ENCODE measurements at places on chromosomes 2 and 18.

DNA sequence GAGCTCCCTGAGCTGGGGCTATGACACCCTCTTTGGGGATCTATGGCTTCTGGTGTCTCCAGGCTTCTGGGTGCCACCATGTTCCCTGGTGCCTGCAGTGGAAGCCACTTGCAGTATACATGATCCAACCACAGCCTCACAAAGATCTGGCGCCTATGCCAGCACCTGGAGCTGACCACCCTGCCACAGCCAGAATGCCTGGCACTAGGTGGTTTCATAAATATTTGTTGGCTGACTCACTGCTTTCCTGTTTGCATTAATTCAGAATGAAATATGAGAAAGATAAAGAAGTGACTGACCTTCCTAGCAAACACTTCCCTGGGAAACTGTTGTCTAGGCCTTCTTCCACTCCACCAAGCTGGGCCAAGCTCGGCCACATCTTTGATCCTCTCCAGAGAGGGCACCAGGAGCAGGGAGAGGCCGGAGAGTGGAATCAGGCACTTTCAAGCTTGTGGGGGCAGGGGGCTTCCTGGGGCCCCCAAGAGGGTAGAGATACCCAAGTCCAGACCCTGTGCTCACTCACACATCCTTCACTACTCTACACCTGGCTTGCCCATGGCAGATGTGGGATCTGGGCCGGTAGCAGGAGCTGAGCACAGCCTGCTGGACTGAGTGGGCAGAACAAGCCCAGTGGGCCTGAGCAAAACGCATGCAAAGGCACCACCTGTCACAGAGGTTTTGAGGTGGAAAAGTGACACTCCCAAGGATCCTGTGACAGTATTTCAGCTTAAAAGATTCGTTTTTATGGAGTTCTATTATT is 565.7 kb downstream of the SLC4A3 start:
- no peak for DNase-seq

DNA sequence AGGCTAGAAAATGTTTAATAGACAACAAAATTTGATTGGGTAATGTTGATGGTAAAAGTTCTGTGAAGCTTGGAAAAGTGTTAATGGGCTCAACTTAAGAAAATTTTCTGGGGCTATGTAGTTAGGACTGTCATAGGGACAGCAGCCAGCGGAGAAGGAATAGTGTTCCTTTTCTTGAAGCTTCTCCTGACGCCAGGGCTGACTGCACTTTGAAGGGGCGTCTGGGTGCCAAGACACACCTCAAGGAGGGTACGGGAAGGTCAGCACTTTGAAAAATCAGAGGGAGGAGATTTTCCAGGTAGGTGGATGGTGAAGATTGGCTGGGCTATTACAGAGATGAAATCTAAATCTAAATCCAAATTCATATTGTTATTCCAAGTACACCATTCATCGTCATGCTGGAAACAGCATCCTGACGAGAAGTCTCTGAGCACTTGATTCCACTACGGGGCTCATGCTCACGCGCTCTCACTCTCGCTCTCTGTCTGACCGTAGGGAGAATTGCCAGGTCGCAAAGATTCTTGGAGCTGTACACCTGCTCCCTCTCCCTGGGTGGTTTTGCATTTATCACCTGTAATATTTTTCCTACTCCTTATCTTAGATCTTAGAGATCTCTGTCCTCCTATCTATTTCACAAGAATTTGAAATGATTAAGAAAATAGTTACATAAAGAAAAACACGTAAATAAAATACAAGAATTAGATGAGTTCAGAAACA is 91.0 kb downstream of the ITGB1BP1 start:
- DNase-seq: no peak

- no peak for DNase-seq
These were observed 109.7 kb downstream of the LPIN1 start for GRCh38 chr2:11856095-11856494.

- no peak for DNase-seq
These were observed 104.7 kb downstream of the KLHL29 start for GRCh38 chr2:23489471-23490322.

DNA sequence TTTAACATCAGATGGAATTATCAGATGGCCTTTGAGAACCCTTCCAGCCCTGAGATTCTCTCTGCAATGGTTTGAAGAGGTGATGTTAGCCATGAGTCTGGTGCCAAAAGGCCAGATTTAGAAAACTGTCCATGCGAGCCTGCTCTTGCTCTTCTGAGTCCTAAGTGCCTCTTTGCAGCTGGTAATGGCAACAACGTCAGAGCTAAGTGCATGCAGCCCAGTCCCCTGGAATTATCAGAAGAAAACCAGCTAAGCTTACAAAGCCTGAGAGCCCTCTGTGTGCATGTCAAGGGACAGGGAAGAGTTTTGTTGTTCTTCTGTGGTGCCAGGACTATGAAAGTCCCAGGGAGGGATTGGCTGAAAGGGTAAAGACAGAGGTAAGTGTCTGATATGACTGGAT is 89.8 kb downstream of the LOXHD1 start:
- DNase-seq: no peak

DNA sequence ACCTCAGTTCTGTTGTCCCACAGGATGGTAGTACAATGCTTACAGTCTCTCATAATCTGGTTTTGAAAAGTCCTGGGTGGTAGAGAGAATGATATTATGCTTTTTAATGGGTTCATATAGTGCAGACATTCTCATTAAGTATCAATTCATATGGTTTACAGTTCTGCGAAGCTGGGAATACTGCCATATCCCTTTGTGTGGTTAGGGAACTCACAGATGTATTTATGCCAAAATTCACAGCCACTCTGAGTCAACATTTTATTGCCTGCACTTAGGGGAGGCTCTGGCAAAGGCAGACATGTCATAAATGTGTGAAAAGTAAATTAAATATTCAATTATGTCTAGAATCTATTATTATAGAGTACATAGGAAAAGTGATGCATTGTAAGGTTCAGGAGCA is 808.2 kb downstream of the SUCLG1 start:
- DNase-seq: no peak

- DNase-seq: no peak
These were observed 122.4 kb upstream of the SLC1A4 start for GRCh38 chr2:64866797-64867196.

DNA sequence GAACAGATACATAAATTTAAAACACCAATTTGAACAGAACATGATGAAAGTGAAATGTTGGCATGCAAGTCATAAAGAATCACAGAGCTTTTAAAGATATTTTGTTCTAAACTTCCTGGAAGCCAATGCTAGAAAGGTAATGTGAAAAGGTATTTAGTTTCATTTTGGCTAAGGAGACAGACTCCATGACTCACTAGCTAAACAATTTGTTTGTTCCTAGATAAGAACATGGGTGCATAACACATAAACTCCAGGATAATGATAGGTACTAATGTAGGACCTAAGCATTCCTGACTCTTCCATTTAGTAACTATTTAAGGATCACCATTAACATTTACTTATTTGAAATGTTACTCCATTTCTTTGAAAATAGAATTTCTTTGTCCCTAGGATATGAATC is 292.5 kb upstream of the CNTNAP5 start:
- no peak for DNase-seq

- DNase-seq: no peak
These were observed 3.3 kb upstream of the ACTR3 start for GRCh38 chr2:113886479-113887008.

GRCh38 chr2:23387845-23388244 is 2.9 kb downstream of the KLHL29 start:
- no peak for DNase-seq

DNA sequence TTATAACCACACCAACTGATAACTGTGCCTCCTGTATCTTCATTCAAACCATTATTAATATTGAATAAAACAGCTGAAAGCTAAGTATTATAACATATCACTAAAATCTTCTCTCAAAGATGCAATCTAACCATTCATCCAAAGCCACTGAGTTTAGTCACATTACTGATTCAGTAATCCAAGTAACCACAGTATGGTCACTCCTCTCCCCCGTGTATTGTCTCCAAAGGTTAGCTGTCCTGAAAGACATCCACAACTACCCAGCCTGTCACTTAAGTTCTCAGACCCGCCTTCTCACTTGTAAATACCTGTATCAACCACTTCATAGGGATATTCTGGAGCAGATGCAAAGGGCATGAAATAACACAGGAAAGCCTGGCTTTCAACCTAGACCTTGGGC is 213.4 kb upstream of the BOD1L2 start:
- no peak for DNase-seq

- no peak for DNase-seq
These were observed 36.8 kb downstream of the PDIA6 start for GRCh38 chr2:10775831-10776230.

- no peak for DNase-seq
These were observed 97.5 kb downstream of the MRO start for GRCh38 chr18:50722311-50722710.

DNA sequence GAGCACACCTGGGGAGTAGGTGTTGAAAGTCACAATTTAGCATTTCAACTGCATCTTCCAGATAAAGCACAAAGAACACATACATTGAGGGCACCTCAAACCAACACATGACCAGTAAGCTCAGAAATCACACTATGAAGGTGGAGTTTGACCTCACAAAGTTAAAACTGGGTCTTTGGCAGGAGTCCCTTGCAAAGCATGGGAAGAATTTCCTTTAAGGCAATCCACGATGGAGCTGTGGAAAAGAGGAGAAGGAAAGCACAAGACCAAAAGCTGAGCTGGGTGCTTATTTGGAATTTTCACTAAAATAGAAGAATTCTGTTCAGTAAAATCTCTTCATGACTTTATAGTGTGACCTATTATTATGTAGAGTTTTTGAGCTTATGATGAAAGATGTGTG is 212.9 kb upstream of the APCDD1 start:
- DNase-seq: no peak

DNA sequence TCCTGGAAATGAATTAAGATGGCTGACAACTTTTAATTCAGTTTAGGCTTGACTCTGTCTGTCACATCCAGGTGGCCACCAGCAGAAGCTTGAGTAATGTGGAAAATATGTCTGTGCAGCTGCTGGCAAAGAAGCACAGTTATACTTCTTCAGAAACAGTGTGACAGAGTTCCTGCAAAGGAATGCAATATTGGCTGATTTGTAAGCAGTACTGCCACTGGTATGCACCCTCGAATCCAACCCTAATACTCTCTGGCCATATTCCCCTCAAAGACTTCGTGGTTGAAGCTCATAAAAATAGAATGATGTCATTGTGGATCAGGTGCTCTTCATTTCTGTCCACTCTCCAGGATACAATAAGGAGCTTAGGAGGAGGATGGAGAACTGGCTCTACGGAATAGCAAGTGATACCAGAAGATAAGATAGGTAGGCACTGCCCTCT is 86.2 kb downstream of the METTL8 start:
- no peak for DNase-seq

- DNase-seq: no peak
These were observed 70.4 kb downstream of the ZNF532 start for GRCh38 chr18:58934933-58935577.

GRCh38 chr2:140621583-140622362 is 1509.0 kb downstream of the LRP1B start:
- DNase-seq: no peak

GRCh38 chr2:94881070-94881469 is 9.8 kb downstream of the TEKT4 start:
- DNase-seq: no peak

- DNase-seq: no peak
These were observed 246.9 kb downstream of the NDUFA10 start for GRCh38 chr2:239778042-239778851.

DNA sequence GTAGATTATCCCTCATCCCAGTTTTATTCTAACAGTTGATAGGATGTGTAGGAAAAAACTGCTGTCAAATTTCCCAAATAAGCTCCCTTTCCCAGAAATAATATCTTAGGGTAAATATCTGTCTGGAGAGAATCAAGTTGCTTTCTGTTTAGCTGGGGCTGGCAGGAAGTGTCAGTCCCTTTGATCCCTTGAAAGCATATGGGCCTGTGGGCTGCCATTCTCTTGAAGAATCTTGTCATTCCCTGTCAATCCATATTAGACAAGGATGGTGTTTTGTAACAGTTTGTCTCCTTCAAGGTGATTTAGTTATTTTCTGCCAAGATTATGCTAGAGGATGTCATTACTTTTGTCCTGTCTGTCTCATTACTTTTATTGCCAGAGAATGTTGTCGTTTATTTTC is 37.1 kb upstream of the UBE2E3 start:
- DNase-seq: no peak

- no peak for DNase-seq
These were observed 75.9 kb downstream of the ITGB1BP1 start for GRCh38 chr2:9347411-9347881.

DNA sequence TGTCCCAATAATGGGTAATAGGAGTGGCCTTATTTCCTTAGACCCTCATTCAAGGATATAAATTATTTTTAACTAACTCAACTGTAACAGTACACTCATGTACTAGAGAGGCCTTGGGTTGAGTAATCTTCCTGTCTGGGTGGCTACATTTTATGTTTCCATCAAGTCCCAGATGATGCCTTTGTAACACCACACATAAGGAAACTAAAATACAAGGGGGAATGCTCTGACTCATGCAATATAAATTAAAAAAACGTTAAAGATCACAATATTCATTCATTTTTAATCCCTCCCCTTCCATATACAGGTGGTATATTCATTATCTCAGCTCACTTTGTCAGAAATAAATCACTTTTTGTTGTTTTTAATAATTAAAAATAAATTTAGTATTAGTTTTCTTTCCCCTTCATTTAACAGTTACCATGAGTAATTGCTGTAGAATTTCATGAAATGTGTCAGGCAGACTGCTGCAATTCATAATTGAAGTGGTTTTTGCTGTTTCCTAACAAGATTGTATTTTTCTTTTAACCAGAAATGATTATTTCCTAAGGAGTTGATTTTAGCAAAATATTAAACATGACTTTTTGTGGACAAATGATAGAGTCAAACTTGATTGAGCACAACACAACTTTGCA is 1403.6 kb downstream of the SUCLG1 start:
- DNase-seq: no peak

DNA sequence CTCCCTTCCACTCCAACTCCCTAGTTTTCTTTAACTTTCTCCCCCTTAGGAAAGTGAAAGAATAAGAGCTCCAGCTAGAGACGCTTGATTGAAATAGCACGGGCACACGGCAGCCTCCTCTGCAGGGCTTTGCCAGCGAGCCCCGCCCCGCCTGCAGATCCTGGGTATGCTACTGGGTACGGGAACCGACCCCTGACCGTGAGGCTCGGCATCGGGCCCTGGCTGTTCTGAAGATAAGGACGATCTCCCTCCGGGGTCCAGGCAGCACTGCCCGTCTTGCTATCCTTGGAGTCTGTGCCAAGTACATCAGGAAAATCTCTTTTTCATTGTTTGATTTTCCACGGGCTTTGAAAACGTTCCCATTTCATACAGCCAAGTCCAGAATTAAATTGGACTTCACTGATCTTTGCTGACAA is 284.5 kb downstream of the MTX2 start:
- DNase-seq: peak; percentile 58

GRCh38 chr2:113175042-113175628 is 1.4 kb downstream of the PSD4 start:
- no peak for DNase-seq

DNA sequence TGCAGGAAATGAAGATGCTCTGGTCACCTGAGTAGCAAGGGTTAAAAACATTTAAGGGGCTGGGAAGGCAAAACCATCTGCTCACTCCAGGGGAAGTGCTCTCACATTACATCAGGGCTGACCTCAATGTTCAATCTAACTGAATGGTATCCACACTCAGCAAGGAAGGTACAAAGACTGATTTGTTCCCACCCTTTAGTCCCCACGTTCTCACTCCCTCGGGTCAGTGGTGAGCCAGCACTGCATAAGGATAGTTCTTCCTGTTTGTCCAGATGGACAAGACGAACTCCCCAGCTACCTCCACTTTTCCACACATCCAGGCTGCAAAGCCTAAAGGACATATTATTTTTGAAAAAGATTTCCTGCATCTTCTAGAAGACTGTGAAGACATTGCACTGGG is 126.6 kb upstream of the SLC14A2 start:
- no peak for DNase-seq
